NCI-H2227 treated with DMSO at 0.1 percent for 48 hours (cell line): ENCODE measurements at places on chromosomes 2 and 18.

DNA sequence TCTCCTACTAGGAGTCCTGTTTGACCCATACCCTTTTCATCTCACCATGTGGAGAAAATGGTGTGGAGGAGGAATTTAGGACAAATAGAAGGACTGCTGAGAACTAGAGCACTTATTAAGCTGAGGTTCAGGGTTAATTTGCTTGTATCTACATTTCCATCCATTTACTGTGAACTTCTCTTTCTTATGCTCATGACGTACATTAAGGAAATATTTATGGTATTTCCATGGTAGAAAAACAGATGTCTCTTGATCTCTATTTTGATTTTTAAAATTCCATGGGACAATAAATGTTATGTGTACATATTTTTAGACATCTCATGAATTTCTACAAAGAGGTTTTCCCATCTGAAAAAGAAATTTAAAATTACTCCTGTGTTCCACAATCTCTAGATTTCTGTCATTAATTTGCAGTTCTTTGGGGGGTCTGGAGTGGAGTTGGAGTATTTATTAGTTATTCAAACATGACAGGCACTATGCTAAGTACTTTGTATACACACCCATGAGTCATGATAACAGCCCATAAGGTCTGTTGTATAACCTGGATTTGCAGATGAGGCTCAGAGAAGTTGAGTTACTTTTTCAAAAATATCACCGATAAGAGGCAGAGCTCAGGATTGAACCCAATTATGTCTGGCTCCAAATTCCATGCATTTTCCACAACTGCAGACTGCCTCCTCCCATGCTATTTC is 112.6 kb downstream of the COPS8 start:
- DNase-seq = no peak

- no peak for DNase-seq
These were observed 31.6 kb upstream of the ATG16L1 start for GRCh38 chr2:233219848-233220247.

DNA sequence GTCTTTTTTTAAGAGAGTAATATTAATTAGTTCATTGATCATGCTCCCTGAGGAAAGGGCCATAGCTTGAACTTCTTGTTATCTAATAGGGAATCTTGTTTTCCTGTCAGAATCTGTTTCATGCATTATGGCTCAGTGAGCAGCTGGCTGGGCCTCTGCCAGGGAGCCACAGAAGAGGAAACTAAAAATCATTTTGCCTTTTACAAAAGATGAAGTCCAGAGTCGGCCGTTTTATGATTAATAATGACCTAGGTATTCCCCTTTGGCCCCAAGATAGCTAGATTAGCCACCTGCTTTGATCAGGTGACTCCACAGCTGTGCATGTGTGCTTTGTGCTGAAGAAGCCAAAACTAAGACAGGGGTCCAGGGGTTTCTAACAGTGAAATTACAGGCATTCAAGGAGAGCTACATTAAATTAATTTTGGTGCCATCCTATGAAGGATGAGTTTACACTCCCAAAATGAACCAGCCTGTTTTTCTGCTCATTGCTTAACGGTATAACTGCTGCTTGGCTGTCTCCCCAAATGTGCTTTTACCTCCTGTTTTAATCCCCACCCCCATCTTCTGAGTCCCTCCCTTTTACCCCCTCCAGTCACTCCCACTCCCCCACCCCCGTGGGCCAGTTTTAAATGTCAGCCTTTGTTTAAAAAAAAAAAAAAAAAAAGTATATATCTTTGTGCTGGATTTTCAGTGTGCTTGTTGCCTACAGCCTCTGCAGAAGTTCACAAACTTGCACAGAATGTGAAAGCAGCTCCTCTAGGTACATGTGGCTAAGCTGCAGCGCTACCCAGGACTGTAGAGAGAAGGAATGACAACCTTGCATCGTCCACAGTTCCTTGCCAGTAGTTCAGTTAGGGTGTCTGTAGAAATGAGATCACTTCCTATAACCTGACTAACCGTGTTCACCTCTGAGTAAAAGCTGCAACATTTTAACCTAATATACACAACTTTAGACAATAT is 93.1 kb downstream of the CABLES1 start:
- no peak for DNase-seq

DNA sequence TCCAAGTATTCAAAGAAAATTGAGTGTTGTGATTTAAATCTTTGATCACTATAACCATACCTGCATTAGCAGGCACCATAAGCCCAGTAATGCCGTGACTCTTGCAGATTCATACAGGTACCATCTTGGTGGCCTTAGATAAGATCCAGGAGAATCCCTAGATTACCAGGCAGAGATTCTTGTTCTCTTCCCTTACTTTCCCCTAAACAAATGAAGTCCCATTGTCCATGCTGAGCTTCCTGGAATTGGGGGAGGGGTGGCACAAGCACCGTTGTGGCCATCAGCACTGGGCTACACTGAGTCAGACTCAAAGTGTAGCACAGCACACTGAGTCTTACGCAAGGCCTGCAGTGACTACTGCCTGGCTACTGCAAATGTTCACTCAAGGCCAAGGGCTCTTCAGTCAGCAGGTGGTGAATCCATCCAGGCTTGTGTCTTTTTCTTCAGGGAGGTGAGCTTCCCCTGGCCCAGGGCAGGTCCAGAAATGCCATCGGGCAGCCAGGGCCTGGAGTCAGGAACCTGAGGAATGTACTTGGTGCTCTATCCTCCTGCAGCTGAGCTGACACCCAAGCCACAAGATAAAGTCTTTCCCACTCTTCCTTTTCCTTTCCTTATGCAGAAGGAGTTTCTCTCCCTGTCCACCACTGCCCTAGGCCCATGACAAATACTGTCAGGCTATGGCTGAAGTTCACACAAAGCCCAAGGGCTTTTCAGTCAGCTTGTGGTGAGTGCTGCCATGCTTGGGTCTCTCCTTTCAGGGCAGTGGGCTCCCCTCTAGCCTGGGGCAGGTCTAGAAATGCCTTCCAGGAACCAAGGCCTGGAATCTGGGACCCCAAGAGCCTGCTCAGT is 52.6 kb downstream of the CD28 start:
- DNase-seq = no peak

- no peak for DNase-seq
These were observed 3.0 kb downstream of the RFTN2 start for GRCh38 chr2:197672371-197672893.

- DNase-seq = no peak
These were observed 15.9 kb downstream of the IL36B start for GRCh38 chr2:113036763-113037162.

- no peak for DNase-seq
These were observed 88.1 kb downstream of the PLEKHM3 start for GRCh38 chr2:207937253-207937652.

- no peak for DNase-seq
These were observed 84.0 kb upstream of the TMEM200C start for GRCh38 chr18:5979176-5979888.

- no peak for DNase-seq
These were observed 11.4 kb downstream of the SNED1 start for GRCh38 chr2:241009601-241010530.

DNA sequence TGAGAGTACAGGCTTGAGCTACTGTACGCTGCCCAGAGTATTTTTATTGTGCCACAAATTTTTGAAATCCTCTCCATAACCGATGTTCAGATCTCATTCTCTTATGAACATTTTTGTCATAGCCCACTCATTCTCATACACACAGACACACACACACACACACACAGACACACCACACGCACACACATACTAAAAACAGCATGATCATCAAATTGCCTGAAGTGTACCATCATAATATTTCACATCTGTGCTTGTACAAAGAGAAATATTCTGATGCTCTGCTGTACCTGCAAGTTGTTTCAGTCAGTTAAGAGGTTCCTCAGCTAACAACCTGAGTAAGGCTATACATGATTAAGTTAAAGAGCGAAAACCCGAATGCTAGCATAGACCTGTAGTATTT is 95.1 kb downstream of the LRRTM1 start:
- no peak for DNase-seq

- DNase-seq = no peak
These were observed 16.6 kb upstream of the TTL start for GRCh38 chr2:112465382-112465781.

DNA sequence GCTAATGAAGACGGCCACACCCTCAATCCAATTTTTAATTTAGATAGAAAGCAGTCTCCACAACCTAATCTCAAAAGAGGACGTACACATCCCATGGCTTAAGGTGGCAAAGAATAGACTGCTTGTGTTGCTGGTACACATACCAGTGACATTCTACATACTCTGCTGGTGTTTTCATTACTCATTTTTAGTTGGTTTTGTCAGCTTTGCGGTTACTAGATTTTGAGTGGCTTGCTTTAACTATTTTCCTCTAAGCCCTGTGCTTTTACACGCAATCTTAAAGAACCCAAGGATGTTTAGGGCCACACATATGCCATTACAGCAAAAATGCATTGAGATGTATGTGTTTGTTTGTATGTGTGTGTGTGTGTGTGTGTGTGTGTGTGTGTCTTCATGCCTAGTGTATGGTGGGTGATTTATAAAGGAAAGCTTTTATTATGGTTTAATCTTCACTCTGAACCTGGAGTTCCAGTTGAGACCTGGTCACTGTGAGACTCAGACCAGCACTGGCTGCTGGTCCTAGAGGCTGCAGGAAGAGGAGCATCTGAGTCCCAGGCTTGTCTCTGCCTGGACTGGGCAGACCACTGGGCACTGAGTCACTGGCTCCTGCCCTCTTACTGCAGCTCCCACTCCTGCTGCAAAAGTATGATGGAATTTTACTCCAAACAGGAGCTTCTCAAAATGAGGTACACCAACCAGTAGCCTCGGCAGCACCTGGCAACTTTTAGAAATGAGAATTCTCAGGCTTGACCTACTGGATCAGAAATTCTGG is 415.9 kb downstream of the NBAS start:
- DNase-seq = no peak

DNA sequence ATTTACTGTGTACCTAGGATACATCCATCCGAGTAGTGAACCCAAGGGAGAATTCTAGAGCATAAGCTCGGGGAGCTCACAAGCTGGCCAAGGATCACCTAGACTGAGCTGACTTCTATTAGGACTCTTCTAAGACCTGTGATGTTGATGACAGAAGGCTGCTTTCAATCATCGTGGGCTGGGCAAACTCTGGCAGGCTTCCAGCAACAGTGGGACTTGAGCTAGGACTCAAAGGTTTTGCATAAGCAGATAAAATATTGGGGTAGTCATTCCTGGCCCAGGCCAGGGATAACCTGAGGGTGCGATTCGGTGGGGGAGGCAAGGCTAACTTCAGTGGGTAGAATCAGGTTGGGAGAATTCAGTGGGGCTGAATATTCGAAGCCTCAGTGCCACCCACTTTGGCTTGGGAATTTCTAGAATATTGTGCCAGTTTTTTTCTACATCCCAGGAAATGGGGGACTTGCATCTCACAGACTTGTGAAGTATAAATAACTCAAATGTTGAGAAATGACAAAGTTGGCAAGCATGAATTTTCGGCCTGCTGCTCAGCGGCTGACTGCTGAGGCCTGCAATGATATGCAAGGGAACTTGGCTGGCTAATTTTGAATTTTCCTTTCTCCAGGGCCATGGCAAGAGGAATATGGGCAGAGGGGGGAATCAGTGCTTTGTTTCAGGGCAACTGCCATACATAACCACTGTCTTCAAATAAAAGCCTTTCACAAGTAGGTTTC is 274.3 kb downstream of the PRKCE start:
- DNase-seq = no peak

GRCh38 chr2:238106698-238107524 is 6.8 kb downstream of the ESPNL start:
- DNase-seq = no peak

GRCh38 chr2:70516596-70516995 is 37.0 kb downstream of the TGFA start:
- DNase-seq = no peak

- DNase-seq = no peak
These were observed 1616.3 kb upstream of the ACVR2A start for GRCh38 chr2:146228466-146229058.

- peak; percentile 77 for DNase-seq
These were observed 55.4 kb upstream of the GLI2 start for GRCh38 chr2:120680136-120680761.

- no peak for DNase-seq
These were observed 117.2 kb upstream of the KLF7 start for GRCh38 chr2:207282916-207283315.

GRCh38 chr2:236240228-236240990 is 23.8 kb downstream of the ASB18 start:
- DNase-seq = no peak

DNA sequence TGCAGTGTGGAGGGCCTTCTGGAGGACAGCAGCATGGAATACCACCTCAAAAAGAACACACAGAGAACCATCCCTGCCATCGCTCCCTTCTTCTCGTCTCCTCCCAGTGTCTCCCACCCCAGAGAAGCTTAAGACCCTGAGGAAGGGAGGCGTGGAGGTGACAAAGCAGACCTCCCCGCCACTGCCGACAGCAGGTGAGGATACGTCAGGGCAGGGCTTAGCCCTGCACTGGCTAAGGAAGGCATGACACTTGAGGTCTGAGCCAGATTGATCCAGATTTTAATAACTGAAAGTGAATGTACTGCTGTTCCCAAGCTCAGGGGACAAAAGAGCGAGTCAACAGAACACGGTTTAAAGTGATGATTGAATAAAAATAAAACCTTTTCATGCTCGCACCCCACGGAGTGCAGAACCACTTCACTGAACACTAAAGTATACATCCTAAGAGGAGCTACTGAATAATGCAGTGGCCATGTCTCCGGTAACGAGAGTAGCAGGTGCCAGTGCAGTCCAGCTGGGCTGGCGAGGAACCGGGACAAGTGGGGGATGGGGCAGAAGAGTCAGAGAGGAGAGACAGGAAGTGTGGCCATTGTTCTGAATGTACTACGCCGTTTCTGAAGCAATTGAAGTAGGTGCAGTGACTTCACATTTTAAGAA is 391.0 kb downstream of the CDH2 start:
- peak; percentile 61 for DNase-seq

DNA sequence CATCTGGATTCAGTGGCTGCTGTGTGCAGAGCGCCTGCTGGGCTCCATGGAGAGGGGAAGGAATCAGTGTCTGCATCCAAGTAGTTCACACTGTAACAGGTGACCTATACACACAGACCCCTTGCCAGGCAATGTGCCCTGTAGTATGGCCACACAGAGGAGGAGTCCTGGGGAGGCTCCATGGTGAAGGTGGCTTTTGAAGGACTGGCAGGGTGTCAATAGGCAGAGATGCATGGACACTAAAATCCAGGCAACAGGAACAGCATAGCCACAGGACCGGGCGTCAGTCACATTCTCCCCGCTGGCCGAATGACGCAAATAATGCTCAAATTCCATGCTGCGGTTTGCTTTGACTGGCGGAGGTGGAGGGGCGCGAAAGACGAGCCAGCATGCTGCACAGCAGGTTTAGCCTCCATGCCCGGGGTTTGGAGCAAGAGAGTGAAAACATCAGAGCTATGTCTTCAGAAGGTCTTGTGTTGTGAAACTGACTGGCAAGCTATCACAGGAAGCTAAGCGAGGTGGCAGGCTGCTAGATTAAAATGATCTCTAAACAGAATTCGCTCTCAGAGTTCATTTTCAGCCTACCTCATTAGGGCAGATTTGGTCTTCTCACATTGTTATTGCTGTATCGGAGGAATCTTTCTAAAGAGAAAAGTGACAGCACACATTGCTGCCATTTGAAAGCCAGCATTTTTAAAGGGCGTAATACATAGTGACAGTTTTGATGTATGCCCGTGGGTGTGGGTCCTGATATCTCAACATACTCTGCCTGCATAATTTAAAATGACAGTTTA is 1.2 kb upstream of the CHMP1B start:
- peak; percentile 55 for DNase-seq

- no peak for DNase-seq
These were observed 85.4 kb downstream of the DLGAP1 start for GRCh38 chr18:4369705-4370104.

- no peak for DNase-seq
These were observed 89.6 kb downstream of the ZNF385B start for GRCh38 chr2:179771791-179772190.

- DNase-seq = no peak
These were observed 34.7 kb downstream of the NPHP1 start for GRCh38 chr2:110170102-110170501.
